Kidney epithelial cell (primary cell): ENCODE measurements at places on chromosomes 13 and 19.

DNA sequence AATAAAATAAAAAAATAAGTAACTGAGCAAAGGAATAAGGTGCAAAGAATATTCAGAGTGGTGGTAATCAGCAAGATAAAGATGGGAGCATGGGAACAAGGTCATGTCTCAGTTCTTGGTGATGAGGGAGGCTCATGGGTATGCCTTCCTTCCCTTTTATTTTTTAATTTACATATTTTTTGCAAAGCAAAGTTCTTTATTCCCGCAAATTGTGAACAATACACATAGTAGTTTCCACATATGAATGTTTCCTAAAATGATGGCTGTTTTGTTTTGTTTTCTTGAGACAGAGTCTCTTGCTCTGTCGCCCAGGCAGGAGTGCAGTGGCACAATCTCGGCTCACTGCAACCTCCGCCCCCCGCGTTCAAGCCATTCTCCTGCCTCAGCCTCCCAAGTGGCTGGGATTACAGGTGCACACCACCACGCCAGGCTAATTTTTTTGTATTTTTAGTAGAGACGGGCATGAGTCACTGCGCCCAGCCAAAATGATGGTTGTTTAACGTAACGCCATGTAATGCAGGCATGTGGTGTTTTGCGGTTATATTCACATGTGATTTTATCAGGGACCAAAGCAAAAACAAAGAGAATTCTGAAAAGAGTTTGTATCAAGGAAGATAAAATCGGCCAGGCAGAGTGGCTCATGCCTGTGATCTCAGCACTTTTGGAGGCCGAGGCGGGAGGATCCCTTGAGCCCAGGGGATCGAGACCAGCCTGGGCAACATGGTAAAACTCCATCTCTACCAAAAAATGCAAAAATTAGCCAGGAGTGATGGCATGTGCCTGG is 4.5 kb upstream of the ADGRE2 start:
- DNase-seq = no peak

- DNase-seq = peak; percentile 50
Observed at GRCh38 chr13:24220086-24220703, 59.7 kb downstream of the SPATA13 start.

GRCh38 chr19:802498-803098 is 5.3 kb downstream of the PTBP1 start:
- no peak for DNase-seq

DNA sequence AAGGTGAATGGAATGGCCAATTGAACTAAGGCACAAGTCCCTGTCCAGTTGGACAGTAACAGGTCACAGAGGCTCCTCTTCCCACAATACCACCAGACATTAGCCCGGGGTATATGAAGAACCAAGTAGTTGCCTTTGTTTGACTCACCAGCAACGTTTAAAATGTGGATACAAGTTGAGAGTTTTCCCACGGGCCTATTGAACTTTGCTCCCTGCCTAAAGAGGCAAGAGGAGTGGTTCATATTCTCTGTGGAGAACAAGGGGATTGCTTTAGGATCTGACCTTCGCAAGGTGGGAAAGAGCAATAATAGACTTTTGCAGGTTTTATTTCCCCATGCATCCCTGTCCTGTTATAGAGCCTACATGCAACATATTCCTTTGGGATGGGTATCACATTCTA is 177.2 kb downstream of the POU4F1 start:
- no peak for DNase-seq

GRCh38 chr13:42101821-42102585 is 53.6 kb downstream of the DGKH start:
- no peak for DNase-seq

DNA sequence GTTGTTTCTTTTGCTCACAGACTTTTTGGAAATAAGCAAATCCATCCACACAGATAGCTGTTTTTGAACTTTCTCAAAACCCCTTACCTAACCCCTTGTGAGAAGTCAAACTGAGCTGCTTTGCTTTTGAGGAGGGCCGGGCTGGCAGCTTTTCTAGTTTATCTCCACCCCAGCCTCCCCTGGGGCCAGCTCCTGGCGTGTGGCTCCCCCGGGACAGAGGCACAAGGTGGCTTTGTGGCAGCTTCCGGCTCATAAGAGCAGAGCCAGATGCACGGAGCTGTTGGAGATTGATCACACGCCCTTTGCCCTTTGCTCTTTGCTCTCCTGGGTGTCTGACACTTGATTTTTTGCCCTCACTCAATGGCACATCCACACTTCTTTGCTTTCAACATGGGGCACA is 24.9 kb upstream of the RNF113B start:
- DNase-seq = no peak

DNA sequence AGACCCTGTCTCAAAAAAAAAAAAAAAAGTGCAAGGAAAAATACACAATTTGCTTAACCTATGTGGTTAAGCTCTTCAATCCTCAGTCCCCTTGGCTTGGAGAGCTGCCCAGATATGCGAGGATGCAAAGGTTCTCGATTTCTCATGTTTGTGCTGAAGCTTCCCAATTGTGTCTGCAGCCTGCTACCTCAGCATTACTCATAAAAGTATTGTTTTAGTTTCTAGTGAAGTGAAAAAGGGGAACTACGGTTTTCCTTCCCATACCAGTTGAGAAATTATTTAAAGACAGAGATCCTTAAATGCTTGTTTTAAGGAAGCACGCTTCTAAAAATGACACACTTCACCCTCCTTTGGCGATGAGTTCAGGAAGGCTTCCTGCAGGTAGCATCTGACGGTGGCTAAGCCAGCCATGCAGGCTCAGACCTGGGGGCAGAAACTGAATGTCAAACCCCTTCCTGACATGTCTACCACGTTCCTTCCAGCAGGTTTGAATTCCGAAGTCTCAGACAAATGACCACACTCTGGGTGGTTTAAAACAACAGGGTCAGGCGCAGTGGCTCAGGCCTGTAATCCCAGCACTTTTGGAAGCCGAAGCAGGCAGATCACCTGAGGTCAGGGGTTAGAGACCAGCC is 47.9 kb downstream of the RUBCNL start:
- DNase-seq = peak; percentile 88
